ENCODE measurements at places on chromosomes 5 and 9. TPM values are rescaled to one million over a fixed set of nuclear protein-coding genes. Genes with fewer than 3 reads are reported as not detected.
A peak's percentile ranks its signal among the peaks of the same experiment; 100 is the strongest.

Gene TNIP1
- 155 TPM for total RNA-seq

Gene PCDHGB3
- total RNA-seq, result 0.93 TPM

Gene MEGF10
- total RNA-seq, result 0.70 TPM

Gene GABRA1
- total RNA-seq, result not detected

Gene MCIDAS
- total RNA-seq, result not detected

Gene ISOC1
- 38.9 TPM for total RNA-seq

Gene PROP1
- not detected for total RNA-seq

Gene UNC5A
- total RNA-seq, result not detected

Gene IL33
- total RNA-seq, result 34.1 TPM

DNA sequence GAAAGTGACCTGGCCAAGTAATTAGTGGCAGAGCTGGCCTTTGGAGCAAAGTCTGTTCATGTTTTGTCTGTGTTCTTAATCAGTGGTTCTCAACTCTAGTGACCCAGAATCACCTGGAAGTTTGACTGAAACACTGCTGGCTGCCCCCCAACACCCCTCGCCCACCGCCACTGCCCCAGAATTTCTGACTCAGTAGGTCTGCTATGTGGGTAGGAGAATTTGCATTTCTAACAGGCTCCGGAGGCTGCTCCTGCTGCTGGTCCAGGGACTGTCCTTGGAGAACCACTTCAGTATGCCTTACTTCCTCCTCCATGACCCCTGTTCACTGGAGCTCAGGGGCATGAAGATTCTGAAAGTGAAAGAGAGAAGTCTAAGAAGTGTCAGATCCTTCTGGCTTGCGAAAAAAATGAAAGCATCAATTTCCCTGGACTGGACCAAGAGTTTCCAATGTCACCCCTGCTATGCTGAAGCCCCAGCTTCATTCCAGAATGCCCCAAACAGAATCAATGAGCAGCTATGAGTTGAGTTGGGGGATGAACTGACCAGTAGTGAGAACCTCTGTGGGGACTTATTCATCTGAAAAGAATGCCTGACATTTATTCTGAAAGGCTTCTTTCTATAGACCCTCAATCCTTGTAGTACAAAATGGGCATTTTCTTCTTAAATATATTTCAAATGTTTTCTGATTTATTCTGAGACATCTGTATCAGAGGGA is 20.8 kb upstream of the COL15A1 start:
- no peak for DNase-seq

DNA sequence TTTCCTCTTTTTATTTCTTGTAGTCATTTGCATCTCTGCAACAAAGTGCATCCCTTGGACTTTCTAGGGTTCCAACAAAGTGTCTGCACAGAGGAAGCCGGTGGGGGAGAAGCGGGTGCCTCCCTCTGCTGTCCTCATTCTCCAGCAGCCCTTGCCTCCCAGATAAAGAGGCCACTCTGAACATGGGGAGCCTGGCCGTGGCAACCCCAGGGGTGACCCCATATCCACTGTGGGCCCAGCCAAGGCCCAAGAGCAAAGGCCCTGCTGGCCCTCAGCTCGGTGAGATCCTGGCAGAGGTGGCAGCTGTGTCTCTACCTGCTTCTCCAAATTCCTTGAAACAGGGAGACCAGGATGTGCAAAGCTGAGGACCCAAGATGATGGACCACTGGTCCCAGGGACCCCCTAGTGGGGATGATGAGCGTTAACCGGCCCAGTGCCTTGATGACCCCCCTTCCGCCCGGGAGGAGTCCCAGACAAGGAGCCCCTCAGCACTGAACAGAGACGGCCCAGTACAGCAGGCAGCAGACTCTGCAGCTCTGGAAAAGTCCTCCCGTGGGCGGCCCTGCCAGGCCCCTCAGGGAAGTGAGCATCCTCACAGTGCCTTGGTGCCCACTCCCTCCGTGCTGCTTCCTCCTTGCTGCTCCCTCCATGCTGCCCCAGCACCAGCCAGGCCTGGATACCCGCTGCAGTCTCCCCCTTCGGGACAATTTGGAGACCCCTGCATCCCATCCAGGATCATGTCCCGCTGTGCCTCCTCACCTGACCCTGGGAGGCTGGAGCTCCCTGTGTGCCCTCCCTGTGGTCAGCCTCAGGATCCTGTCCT is 62.5 kb downstream of the MRPL36 start:
- no peak for DNase-seq

GRCh38 chr5:94968507-94969095 is 316.3 kb downstream of the MCTP1 start:
- peak; percentile 49 for DNase-seq

DNA sequence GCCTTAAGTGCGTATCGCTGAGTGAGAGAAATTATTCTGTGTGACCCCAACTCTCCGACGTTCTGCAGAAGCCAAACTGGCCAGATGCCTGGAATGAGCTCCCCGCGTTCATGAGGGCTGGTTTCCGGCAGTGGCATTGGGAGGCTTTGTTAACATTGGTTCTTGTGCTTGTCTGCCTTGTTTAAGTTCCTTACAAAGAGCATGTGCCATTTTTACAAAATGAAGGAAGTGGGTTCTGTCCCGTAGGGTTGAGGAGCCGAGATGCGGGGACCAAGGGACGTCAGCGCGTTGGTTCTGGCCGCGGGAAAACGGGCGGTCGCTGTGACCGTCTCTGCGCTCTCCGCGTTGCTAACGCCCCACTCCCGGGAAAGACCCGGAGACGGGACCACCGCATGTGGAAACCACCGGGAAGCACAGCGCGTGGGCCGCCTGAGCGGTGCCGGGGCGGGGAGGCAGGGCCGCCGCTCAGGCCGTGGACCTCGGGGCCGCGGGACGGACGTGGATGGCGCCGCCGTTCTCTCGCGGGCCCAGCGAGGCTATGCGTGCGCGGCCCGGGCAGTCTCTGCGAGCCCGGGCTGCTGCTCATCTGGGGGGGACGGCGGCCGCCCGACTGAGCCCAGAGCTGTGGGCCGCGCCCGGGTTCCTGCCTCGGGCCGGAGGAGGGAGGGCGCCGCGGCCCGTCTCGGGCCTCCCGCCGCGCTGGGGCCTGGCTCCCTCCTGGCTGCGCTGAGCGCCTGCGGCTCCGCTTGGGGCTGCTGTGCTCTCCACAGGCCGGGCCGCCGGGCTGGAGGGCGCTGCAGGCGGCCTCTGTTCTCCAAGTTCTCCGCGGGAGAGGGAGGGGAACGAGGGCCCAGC is 13.4 kb downstream of the RABL6 start:
- peak; percentile 49 for DNase-seq

DNA sequence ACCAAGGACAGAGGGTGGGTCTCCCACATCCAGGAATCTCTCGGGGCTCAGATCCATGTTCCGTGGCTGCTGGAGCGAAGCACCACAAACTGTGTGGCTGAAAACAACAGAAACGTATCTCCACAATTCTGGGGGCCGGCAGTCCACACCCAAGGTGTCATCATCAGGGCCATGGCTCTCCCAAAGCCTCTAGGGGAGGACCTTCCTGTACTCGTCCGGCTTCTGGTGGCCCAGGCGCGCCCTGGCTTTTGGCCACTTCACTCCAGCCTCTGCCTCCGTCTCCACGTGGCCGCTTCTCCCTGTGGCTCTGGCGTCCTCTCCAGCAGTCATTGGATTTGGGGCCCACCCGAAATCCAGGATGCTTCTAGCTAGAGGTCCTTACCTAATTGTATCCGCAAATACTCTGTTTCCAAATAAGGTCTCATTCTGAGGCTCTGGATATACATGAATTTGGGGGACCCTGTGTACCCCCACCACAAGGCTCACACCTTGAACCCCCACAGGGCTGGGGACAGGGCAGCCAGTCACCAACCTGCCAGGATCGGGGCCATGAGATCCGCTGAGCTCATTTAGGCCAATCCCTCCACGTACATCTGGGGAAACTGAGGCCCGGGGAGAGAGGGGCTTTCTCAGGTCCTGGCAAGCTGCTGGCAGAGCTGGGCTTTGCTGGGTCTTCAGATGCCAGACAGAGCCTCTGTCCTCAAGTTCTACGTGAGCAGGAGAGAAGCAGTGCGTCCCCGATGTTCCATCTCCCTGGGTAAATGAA is 158.2 kb downstream of the OLFM1 start:
- no peak for DNase-seq

DNA sequence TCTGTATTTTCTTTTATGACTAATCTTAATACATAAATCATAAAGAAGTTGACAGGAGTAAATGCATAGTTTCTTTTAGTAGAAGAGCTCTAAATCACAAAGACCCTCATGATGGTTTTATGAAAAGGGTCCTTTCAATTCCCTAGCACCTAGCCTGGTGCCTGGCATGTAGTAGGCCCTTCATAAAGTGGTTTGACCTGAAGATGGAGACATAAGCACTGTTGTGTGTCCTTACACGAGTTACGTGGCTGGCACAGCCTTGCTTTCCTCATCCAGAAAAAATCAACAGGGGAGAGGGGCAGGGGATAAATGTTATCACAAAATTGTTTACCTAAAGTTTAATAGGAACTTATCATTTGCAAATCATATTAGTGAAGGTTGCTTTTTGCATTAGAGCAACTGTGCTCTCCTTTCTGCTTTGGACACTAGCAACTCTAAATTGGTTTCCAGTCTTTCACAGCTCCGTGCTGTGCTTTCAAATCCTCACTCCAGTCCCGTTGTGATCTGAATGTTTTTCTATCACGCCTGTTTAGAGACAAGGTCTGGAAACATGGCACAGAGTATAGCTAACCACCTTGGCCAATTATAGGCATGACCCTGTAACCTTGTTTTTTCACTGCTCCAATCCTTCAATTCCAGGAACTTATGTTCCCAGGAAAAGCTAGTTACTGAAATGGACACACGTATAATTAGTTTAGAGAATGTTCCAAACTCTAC is 55.7 kb downstream of the ARL15 start:
- DNase-seq, result no peak

GRCh38 chr9:127503379-127503921 is 52.1 kb downstream of the LRSAM1 start:
- DNase-seq, result no peak

- no peak for DNase-seq
Observed at GRCh38 chr5:19369561-19369960, 618.4 kb downstream of the CDH18 start.

GRCh38 chr5:131952301-131952857 is 6.9 kb upstream of the MEIKIN start:
- DNase-seq, result no peak

DNA sequence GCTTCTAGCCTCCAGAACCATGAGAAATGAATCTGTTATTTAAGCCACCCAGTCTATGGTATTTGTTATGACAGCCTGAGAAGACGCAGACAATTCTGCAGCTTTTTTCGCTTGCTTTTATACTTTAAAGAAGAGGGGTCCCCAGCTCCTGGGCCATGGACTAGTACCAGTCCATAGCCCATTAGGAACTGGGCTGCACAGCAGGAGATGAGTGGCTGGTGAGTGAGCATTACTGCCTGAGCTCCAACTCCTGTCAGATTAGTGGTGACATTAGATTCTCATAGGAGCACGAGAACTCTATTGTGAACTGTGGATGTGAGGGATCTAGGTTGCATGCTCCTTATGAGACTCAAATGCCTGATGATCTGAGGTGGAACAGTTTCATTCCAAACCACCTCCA is 151.7 kb downstream of the PTTG1 start:
- DNase-seq, result no peak

DNA sequence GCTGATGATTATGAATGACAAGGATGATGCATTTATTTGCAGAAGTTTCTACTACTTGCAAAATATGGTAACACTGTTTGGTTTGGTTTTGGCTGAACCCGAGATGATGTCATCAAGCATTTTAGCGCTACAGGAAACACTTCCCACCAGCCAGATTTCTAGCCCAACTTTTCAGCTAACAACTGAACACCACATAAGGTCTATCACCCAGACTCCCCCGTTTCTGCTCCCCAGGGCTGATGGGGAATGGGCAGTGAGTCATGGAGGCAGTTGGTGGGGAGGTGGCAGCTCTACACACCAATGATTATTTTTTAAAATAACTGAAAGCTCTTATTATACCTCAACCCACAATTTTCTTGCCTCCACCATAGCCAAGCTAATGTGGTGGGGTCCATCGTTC is 302.9 kb downstream of the CEMIP2 start:
- no peak for DNase-seq

- DNase-seq, result peak; percentile 71
Observed at GRCh38 chr5:116947691-116948528, 373.3 kb upstream of the SEMA6A start.

- peak; percentile 46 for DNase-seq
Observed at GRCh38 chr9:93673021-93673838, 96.8 kb downstream of the PHF2 start.

- DNase-seq, result no peak
Observed at GRCh38 chr5:53422539-53422938, 57.9 kb upstream of the FST start.

GRCh38 chr5:38257308-38258041 is 884 bp upstream of the EGFLAM start:
- no peak for DNase-seq

GRCh38 chr9:133377721-133378216 is 1.6 kb downstream of the STKLD1 start:
- no peak for DNase-seq

DNA sequence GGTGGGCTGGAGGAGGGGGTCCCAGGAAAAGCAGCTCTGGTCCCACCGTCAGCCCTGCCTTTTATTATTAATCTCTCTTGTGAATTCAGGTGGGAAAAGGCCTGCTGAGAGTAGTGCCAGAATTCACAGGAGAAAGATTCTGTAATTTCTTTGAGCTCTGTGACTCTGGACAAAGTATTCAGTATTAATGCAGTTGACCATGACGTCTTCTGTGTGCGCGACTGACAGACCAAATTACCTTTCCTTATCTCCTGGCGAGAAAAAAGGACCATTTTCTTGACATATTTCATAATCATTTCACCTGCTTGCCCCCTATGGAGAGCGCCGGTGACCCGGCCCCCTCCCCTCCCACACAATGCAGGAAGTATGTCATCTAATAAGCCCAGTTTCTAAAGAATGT is 26.8 kb upstream of the GRHPR start:
- no peak for DNase-seq

- no peak for DNase-seq
Observed at GRCh38 chr5:181181650-181182565, 23.1 kb downstream of the TRIM7 start.

DNA sequence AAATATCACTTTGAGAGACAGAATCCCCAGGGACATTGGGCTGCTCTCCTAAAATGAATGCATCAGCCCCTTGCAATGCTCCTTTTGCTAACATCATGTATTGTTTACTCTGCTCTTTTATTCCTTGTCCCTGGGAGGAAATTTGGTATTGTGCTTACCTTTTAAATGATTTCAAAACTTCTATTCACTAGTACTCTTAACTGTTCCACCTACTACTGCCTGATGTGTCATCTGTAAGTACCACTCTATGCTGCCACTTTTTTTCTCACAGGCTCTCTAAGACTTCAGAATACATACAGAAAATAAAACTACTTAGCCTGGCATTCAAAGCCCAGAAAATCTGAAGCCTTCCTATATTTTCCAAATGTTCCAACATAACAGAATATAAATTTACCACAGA is 667.2 kb downstream of the BRINP1 start:
- no peak for DNase-seq

- DNase-seq, result peak; percentile 79
Observed at GRCh38 chr9:98225015-98225442, 30.4 kb downstream of the TBC1D2 start.

- DNase-seq, result no peak
Observed at GRCh38 chr5:157203417-157203816, 22.8 kb downstream of the ITK start.

DNA sequence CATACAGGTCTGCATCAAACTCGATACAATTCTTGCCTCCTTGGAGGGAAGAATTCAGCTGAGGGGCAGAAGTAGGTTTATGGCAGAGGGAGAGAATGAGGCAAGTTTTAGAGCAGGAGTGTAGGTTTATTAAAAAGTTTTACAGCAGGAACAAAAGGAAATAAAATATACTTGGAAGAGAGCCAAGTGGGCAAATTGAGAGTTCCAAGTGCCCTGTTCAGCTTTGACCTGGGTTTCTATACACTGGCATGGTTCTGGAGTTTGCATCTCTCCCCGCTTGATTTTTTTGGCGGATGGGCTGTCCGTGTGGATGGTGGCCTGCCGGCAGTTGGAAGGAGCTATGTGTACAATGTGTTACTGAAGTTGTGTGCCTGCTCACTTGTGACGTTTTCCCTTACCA is 116.1 kb downstream of the ALDH1A1 start:
- no peak for DNase-seq
